ENCODE measurements at places on chromosomes 3 and 15.

DNA sequence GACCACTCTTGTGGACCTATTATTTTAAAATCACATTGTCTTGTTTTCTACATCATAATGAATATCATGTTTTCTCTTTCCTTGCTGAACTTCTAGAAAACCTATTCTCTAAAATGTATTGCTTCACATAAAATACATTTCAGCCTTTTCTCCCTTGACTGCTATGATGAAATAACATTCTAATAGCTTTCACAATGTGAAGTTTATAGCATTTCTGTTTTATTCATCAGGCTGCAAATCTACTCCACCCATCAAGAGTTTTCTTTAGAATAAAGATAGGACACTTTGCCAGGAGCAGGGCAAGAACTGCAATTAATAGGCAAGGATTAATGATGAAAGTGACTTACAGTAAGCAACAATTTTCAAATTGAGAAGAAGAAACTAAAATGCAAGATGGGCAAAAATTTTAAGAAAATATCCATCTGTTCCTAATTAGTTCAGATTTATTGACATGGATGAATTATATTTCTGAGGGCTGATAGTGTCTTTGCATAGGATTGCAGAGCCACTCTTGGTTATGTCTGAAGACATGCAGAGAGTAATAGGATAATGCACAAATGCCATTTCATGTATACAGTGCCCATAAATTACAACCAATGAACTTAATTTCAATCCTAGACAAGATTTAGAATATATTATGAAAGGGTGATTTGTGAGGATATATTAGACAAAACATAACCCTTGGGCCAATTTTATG, 21.7 kb downstream of the LEKR1 start:
- no peak for DNase-seq

- DNase-seq, result no peak
Measured at GRCh38 chr15:75025107-75025506, 1.7 kb downstream of the PPCDC start.

DNA sequence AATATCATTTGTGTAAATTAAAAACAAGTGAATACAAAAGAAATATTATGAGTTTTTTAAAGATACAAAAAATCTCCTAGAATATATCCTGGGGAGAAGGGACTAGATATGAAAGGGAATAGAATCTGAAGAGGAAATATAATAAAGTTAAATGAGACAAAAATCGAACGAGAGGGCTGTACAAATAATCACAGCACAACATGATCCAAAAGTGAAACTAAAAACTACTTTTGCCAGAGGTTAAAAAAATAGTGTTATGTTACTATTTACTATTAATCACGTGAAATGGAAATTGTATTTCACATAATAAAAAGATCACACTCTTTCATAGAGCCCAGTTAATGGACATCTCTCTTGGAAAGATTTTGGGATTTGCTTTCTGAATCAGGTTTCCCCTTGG, 28.6 kb downstream of the CGGBP1 start:
- no peak for DNase-seq

DNA sequence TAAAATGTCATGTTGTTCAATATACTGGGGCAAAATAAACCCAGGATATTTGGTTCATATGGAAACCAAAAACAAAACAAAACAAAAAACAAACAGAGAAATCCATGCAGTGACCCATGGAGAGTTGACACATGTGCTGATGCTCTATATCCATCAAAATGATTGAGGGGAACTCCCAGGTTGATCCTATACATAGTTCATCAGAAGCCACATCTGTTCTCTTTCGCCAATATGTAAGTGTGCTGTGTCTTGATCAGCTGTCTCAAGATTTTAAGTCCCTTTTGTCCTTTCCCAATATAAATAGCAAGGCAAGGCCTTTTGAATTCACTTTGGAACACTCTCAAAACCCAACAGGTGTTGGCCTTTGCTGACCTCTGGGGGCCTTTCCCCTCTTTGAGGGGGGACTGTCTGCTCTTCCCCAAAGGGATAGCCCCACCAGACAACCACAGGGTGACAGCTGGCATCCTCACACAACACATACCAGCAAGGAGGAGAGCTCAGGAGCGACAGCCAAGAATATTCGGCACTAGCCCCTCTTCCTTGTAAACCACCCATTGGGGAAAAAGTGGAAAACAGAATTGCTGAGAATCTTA, 209.4 kb upstream of the CD96 start:
- DNase-seq, result no peak

GRCh38 chr3:28172748-28173147, 68.7 kb upstream of the CMC1 start:
- DNase-seq, result no peak

- no peak for DNase-seq
Measured at GRCh38 chr15:40306908-40307307, 827 bp downstream of the PLCB2 start.

- DNase-seq, result no peak
Measured at GRCh38 chr3:129036222-129037092, 24.1 kb upstream of the GP9 start.

- DNase-seq, result no peak
Measured at GRCh38 chr3:194967151-194968117, 281.8 kb downstream of the FAM43A start.

DNA sequence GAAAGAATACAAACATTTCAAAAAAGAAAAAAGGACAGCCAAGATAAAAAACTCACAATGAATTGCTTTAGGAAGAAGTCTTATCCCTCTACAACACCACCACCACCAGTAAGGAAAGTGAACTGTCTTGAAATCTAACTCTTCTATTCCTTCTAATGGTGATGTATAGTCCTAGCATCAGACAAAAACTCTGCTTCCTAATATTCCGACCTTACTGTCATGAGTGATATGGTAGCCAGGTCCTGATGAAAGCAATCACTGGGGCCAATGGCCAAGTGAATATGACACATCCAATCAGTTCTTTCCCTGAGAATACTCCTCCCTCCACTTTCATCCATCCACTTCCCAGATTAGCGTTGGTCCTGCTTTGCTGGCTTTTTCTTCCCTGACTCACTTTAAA, 14.8 kb downstream of the GK5 start:
- no peak for DNase-seq

DNA sequence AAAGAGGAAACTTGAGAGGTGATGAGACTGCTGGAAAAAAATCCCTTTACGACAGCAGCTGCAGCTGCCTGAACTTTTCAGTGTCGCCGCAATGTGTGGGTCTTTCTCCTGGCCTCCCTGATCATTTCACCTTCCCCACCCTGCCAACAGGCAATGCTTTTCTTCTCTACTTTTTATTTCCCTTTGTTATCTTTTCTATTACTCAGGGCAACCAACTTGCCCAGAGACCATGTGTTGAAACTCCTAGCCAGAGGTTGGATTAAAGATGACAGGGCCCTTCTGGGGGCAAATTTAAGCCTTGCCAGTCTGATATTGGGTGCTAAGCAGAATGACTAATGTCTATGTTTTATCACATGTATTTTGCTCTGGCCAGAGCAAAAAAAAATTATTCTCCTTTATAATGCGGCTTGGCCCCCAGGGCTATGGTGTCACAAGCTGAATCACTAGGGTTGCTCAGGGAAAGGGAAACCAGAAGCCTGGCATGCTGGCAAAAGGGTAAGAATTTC, 51.5 kb upstream of the CFAP20DC start:
- DNase-seq, result no peak
